ENCODE measurements at places on chromosomes 7 and 10.

- no peak for DNase-seq
These were observed 273.1 kb downstream of the TNS3 start for GRCh38 chr7:47308808-47309207.

DNA sequence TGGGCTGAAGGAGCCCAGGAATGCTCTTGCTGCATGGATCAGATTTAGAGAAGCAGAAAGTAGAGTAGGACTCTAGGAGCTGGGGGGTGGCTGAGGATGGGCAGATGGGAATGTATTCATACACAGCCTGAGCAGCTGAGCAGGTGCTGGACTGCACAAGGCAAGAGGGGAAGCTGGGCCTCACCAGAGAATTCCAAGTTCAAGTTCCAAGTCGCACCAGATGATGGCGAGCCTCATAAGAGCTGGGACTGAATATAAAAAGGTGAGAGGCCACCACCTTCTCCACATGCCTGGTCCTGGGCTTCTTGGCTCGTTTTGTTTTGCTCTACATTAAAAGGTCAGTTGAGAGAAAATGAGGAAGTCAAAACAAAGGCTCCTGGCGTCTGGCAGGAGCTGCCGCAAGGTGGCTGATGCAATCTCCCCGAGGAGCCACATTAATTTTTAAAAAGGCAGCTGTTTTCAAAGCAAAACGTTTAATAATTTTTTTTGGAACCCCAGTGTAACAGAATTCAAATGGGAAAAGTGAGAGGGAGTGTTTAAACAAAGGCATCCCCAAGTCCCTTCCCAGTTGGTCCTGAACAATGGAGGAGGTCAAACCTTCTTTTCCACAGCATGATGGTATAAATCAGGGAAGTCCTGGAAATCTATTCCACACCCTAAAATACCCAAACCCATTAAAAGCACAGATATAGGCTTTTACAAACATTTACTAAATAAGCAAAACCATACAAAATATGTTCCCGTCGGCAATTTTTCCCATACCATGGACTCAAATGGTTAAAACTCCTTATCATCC, 9.5 kb downstream of the CYREN start:
- no peak for DNase-seq

GRCh38 chr10:1419796-1420610, 317.3 kb downstream of the ADARB2 start:
- DNase-seq = no peak

- no peak for DNase-seq
These were observed 18.8 kb downstream of the VSIR start for GRCh38 chr10:71754562-71754961.

DNA sequence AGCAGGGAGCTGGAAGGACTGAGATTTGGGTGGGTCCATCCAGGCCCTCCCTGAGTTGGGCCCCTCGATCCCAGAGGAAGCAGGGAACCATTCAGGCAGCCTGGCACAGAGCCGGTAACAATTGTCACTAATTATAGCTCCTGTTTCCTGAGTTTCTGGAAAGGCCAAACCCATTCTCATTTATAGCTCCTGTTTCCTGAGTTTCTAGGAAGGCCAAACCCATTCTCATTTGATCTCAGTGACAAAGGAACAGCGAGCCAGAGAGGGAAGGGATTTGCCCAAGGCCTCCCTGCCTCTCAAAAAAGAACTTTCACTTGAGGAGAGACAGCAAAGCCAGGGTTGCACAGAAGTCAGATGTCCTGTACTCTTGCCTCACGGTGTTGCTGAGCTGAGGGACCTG, 521.9 kb downstream of the TYW1 start:
- peak; percentile 7 for DNase-seq

DNA sequence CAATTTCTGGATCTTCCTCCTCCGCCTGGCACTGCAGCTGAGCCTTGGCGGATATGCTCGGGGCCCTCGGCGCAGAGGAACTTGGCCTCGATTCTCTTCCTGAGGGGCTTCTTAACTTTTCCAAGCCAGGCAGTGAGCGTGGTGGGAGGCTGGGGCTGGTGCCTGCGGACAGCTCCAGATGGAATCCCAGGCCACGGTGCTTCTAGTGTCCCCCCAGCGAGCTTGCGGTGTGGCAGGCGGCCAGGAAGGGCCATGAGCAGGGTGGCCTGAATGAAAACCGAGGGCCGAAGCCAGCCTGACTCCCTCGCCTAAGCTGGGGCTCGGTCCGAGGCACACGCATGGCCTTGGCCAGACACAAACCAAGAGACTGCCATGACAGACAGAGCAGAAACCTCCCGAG, 31.3 kb downstream of the RCC1L start:
- DNase-seq = no peak

DNA sequence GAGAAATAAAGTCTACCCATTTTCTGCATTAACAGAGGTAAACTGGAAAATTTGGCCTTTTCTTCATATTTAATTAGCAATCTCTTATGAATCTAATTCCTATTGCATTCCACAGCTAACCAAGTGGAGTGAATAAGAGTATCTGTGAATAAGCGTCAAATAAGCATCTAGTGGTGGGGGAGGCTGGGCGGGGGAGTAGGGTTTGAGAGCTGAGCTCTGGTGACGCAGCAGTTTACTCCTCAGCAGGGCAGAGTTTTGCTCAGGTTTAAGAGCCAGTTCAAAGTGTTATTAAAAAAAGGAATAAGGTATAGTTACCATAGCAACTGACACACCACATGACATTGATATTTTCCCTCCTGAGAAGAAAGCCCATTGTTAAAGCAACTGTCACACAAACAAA, 1346.8 kb upstream of the CELF2 start:
- DNase-seq = no peak

- no peak for DNase-seq
These were observed 47.8 kb downstream of the BRI3 start for GRCh38 chr7:98329100-98329790.

DNA sequence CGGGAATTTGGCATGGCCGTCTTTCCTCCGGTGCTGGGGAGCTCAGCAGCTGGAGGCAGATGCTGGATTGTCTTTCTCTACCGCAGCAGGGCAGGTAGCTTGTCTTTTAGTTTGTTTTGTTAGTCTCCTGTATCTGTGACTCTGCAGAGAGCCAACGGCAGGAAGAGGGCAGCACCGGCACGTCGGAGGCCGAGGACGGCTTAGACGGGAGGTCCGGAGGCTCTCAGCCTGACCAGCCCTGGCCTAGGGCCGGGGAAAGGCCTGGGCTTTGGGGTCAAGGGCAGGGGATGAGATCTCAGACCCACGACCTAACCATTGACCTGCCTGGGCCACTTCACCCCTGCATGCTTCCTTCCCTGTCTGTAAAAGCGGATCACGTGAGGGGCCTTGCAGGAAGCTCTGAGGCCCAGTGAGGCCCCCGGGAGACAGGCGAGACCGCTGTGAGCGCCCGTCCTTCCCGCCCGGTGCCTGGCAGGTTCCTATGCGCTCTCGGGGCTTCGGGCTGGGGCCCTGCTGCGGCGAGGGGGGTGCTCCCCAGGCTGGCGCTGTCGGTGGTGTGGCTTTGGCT, 72.7 kb downstream of the LHPP start:
- no peak for DNase-seq

DNA sequence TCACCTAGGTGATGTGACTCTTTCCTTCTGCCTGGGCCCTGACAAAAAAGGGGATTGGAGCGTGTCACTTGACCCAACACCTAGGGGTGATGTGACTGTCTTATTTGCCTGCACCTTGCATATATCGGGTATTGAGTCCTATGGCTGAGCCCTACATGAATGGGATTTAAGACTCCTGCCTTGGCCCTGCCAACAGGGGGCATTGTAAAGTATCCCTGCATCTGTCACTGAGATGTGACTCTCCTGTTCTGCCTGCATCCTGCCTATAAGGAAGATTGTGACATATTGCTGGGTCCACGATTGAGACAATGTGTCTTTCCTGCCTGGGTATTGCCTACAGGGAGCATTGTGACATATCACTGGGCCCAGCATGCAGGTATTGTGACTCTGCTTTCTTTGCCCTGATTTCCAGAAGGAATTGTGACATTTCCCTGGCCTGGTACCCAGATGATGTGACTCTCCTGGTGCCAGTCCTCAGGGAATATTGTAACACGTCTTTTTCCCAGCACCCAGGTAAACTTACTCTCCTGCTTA, 14.2 kb upstream of the ZNF107 start:
- DNase-seq = no peak

DNA sequence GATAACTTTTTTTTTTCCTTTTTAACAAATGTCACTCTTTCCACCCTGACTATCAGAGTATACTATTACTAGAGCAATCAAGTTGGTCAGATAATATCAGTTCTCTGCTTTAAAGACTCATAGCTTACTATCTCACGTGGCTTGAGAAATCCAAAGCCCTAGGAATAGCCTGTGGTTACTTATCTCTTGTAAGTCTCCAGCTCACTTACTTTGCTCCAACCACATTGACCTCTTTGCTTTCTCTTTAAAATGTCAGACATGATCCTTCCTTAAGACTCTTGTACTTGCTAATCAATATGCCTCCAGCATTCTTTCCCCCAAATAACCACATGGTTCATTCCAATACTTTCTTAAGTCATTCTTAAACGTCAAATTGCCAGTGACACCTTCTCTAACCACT, 1292.2 kb downstream of the REEP3 start:
- DNase-seq = no peak

DNA sequence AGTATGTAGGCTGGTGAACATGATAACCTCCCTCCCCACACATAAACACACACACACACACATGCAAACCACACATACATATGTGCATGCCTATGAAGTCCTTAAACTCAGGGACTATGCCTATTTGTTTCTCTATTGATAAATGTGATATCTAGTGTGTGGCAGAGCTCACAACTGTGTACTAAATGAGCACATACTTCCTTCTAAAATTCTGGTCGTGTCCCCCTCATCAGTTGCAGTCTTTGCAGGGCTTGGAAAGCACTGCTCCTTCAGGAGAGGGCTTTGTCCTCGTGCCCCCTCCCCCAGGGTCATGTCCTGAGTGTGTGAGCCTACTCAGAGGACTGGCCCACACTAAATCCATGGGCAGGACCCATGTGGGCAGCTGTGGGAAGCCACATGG, 94.0 kb downstream of the SFMBT2 start:
- no peak for DNase-seq

DNA sequence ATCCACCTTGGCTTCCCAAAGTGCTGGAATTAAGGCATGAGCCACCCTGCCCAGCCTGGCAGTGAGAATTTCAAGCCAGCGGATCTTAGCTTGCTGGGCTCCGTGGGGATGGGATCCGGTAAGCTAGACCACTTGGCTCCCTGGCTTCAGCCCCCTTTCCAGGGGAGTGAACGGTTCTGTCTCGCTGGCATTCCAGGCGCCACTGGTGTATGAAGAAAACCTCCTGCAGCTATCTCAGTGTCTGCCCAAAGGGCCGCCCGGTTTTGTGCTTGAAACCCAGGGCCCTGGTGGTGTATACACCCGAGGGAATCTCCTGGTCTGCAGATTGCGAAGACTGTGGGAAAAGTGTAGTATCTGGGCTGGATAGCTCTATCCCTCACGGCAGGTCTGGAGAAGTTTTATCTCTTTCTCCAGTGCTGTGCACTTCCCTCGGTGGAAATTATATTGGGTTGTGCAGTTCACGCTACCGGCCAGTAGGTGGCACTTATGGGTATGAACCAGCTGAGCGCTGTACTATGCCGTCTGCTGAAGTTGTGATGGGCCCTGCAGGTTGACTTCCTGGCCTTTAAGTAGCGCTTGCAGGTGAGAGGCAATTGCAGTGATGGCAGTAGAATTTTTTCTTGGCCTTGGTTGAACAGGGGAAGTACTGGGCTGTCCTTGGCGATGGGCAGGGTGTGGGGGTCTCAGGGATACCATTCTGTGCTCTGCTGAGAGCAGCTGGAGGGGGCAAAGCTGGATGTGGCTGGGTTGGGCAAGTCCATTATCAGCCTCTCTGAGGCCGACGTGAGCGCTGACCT, 138.0 kb upstream of the MTPN start:
- peak; percentile 74 for DNase-seq

DNA sequence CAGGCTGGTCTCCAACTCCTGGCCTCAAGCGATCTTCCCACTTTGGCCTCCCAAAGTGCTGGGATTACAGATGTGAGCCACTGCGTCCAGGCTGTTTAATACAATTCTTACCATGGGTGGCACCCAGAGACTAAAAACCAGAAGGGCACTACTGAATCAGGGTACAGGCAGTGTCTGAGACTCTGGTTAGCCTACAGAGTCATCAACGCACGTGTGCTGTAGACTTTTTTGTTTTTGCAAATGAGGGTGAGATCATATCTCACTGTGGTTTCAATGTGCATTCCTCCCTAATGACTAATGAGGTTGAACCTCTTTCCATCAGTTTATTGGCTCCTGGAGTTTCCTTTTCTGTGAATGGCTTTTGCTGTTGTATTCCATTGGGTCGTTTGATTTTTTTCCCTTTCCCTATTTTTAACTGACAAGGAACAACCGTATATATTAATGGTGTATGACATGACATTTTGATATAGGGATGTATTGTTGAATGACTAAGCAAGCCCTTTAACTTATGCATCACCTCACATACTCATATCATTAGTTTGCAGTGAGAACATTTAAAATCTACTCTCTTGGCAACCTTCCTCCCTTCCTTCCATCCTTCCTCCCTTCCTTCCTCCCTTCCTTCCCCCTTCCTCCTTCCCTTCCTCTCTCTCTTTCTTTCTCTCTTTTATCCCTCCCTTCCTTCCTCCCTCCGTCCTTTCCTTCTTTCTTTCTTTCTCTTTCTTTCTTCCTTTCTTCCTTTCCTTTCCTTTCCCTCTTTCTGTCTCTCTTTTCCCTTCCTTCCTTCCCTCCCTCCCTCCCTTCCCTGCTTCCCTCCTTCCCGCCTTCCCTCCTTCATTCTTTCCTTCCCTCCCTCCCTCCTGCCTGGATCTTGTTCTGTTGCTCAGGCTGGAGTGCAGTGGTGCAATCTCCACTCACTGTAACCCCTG, 9.3 kb upstream of the TMEM270 start:
- DNase-seq = peak; percentile 66

GRCh38 chr7:118281196-118281595, 56.7 kb downstream of the ANKRD7 start:
- no peak for DNase-seq

DNA sequence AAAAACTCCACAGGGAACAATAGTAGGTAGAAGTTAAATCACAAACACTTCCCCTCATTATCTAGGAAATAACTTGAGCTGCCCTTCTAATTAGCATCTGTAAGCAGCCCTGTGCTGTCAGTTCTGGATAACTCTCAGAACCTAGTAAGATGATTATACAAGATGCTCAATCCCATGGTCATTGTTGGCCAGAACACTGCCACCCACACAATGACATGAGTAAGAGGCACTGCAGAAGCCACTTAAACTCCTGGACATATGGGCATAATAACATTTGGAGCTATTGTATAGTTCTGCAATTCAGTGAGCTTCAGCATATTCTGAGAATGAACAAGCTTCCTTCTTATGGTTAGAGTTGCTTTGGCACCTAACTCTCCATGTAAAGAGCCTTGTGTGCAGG, 153.8 kb downstream of the PLPP4 start:
- DNase-seq = no peak

Data from A673 (cell line).